ENCODE measurements at places on chromosomes 3 and 15.

- DNase-seq = peak; percentile 81
These were observed 233.4 kb downstream of the ITPR1 start for GRCh38 chr3:4726549-4726948.

DNA sequence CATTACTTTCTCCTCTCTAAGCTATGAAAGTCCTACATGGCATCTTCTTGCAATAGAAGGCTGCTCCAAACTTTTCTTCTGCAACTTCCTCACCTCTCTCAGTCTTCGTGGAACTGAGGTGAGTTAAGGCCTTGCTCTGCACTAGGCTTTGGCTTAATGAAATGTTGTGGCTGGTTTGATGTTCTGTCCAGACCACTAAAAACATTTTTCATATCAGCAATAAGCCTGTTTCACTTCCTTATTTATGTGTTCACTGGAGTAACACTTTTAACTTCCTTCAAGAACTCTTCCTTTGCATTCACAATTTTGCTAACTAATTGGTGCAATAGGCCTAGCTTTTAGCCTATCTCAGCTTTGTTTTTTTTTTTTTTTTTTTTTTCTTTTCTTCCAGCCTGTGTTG is 335.3 kb upstream of the NECTIN3 start:
- DNase-seq = no peak

- DNase-seq = no peak
These were observed 1.0 kb downstream of the NGRN start for GRCh38 chr15:90266485-90266884.

- peak; percentile 28 for DNase-seq
These were observed 211.5 kb downstream of the NFKBIZ start for GRCh38 chr3:102060814-102061213.
